Adrenal gland (tissue), 19 donors: ENCODE measurements at places on chromosomes 7 and 10. TPM values are rescaled to one million over a fixed set of nuclear protein-coding genes. Genes with fewer than 3 reads are reported as not detected.

SLC13A1 gene
- not detected for total RNA-seq

GRCh38 chr7:132485600-132486273, 90.5 kb downstream of the PLXNA4 start:
- DNase-seq = peak; percentile 39

DNA sequence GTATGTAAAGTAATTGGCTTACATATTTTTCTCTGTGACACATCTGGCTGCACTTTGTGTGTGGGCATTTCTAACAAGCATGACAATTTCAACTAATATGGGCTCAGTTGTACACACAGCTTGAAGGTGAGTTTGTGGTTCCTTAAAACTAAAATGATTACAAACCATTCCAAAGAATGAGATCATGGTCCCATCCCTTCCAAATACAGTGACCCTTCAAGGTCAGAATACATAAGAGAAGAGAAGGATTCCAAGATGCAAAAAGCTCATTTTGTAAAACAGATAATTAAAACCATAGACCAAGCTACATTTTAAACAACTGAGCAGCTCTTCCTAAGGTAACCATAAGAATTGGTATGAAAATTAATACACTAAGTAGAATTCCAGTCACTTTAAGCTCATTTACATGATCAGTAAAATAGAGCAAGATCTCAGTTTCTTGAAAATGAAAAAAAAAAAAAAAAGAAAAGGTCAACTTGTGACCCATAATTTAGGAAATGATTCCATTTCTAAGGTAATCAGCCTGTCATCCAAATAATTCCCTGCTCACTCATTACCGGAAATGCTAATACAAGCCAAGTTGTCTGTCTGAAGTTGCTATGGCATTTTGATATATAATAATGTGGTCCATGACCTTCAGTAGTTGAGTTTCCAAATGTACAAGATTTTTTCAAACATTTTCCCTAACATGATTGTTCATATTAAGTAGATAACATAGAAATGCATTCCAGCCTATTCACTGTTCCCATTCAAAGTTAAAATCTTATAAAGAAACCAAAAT, 688.5 kb downstream of the PARD3 start:
- DNase-seq = no peak

DNA sequence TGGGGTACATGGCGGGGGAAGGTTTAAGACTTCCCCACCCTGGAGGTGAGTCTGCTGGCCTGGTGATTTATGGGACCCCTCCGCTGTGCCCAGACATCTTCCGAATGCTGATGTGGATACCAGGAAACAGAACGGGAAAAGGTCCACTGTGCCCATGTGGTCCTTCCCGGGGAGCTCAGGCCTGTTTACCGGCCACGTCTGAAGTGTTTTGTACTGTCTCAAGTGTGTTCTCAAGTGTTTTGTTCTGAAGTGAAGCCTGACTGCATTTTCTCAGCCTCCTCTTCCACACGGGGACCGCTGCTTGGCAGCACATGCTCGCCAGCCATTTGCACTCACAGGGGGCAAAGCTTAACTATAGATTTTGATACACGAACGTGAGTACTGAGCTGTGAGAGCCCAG, 127.2 kb downstream of the TEX36 start:
- no peak for DNase-seq

PPIF gene
- 233 TPM for total RNA-seq

- no peak for DNase-seq
Measured at GRCh38 chr10:132130286-132131265, 56.2 kb upstream of the DPYSL4 start.

- no peak for DNase-seq
Measured at GRCh38 chr10:7950981-7951847, 103.3 kb upstream of the GATA3 start.

GRCh38 chr7:125857606-125858005, 928.0 kb upstream of the POT1 start:
- DNase-seq = no peak

DNA sequence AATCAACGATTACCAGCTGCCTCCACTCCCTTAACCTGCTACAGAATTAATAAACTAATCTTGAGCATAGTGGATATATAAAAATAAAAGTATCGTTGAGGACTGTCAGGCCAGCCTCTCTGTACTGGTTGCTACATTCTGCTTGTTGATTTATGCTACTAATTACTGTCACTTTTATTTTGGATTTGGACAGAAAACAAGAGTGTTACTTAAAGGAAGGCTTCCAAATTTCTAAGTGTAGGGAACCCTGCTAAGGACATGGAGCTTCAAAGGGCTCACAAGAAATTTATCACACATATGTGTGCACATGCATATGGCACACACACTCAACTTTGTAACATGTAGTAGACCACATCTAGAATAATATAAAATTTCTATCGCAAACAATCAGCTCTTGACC, 141.2 kb upstream of the ANKRD1 start:
- DNase-seq = no peak

DNA sequence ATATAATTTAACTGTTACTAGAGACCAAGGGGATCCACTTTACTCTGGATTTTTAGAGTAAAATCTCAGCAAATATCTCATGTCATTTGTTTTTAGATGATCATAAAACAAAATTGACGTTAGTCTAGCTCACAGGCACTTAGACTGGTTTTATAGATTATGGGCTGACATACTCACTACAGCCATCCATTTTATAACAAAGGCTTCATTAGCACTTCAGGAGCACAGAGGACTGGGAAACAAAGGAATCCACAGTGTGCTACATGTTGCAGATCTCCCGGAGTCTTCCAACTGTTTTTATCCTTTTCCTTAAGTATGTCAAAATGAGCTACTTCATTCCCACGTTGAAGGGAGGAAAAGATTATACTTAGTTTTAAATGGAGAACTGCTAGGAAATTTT, 15.9 kb upstream of the SCRN1 start:
- no peak for DNase-seq

DNA sequence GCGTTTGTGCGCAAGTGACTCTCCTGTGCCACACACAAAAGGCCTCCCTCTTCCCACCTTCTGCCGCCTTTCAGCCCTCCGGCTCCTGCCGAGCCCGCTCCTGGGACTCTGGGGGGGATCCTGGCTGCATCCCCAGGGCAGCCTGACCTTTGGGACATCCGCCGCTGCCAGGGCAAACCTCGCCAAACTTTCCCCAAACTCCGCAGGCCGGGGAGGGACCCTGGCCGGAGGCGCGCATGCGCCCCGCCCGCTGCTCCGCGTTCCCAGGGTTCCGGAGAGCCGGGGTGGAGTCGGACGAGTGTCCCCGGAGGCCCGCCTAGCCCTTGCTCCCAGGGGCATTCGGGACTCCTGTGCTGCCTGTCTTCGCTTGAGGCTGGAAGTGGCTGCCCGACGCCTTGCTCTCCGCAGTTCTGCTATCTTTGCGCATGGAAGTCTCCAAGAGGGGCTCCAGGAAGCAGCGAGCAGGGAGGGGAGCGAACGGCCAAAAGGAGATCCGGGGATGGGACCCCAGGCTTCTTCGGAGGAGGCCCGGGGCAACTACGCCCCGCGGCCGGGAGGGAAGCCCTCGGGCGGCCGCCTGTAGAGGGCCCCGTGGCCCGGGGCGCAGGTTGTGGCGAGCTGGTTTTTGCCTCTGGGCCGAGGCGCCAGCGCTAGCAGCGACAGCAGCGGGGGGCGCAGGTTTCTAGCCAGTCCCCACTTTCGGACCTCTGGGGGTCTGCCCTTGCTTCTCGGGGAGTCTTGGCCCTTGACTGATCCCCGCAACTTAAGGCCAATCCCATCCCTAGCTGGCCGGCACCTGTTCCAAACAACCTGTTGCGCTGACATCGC, 7.0 kb downstream of the PTF1A start:
- DNase-seq = no peak

DNA sequence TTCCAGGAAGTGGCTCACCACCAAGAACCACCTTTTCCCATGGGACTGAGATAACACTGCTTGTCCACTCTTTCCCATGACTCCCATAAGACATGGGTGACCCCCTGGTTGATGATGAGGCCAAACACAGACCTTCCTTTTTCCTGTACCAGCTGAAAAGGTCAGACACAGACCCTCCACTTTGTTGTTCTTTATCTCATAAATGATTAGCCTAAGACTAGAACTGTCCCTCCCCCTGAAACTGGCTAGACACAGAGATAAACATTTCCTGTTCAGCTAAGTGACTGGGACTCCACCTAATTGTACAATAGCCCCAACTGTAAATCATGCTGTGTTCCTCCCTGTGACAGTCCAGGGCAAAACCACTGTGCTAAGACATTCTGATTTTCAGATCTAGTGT, 8.2 kb upstream of the NRG3 start:
- no peak for DNase-seq

- no peak for DNase-seq
Measured at GRCh38 chr7:5582532-5582935, 158.9 kb upstream of the TNRC18 start.

GRCh38 chr7:121379930-121380329, 16.2 kb downstream of the FAM3C start:
- no peak for DNase-seq

H2BK1 gene
- not detected for total RNA-seq

- DNase-seq = no peak
Measured at GRCh38 chr7:128431221-128431620, 21.4 kb upstream of the IMPDH1 start.

CCDC3 gene
- total RNA-seq = 8.5 TPM

DNA sequence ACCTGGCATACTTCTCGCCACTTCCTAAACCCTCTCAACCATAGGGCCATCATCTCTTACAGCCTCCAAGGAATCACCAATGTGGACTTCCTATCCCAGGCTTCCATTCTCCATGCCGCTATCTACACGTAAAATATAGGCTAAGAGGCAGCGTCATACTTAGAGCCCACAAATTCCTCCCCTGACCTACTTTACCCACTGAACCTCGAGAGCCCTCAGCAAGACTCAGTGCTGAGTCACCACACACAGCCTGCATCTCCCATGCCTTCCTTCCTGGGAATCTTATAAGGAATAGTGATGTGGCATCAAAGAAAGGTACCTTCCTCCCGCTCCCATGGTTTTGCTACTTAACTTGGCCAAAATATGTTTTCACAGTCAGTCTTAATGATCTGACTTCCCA, 435.6 kb upstream of the NFE2L3 start:
- no peak for DNase-seq

SHLD2 gene
- 22.8 TPM for total RNA-seq

DNA sequence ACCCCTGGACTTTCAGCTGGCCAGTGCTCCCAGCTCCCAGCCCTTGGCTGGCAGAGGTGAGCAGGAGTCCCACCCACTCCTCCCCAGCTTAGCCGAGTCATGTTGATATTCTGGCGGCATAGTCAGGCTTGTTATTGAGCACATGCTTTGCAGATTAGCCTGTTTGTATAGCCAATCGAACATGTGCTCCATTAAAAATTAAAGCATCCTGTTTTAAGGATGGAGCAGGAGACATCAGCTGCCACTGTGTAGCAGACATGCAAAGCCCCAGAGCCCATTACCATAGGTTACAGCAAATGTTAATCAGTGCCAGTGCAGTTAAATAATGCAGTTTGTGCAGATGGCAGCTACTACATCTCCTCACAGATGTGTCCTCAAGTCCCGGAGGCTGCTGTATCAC, 574.6 kb upstream of the GALNT17 start:
- no peak for DNase-seq

ZNF487 gene
- 8.1 TPM for total RNA-seq

- DNase-seq = peak; percentile 18
Measured at GRCh38 chr10:84008878-84009277, 130.4 kb upstream of the GHITM start.

DNA sequence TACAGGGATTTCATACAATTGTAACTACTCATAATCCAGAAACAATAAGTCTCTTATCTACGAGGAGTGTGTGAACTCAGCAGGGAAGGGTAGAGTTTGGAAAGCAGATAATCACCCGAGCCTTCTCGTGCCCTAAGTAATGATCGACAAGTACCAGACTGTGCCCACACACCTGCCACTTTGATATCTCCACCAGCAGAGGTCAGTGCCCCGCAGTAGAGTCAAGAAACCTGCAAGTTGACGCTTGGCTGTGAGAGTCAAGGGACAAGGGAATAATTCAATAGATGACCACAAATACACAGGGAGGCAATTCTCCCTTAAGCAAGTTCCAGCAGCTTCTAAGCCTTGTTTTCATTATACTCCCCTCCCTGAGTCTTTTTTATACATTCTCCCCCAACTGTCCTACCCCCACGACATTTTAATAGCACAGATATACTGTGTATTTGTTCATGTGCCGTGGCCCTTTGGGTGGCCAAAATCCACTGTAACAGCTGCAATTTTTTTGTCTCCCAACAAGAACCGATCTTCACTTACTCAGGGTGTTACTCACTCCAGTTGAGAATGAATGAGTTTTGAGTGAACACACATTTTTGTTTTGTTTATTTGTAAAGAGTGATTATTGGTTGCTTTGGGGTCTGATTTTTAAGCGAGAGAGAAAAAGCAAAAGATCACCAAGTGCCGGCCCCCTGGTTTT, 106.9 kb upstream of the RHEB start:
- DNase-seq = no peak

DNAJB12 gene
- 36.3 TPM for total RNA-seq

ENTPD1 gene
- 22.7 TPM for total RNA-seq

DNA sequence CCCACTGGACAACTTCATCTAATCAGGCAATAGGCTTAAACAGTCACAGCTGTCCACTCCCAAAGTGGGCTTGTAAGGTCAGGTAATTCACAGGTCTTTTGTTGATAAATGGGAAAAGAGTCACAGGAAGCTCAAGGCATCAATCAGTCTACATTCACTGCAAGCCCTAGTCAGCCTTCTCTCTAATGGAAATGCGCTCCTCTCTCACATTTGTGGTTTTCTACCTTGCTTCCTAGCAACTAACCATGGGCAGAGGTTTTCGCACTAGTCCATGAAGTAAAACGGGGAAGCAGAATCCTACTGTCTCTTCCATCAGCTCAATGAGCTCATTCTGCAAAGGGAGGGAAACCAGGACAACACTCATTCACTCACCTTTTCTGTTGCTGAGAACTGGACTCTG, 53.5 kb upstream of the APBB1IP start:
- no peak for DNase-seq

DNA sequence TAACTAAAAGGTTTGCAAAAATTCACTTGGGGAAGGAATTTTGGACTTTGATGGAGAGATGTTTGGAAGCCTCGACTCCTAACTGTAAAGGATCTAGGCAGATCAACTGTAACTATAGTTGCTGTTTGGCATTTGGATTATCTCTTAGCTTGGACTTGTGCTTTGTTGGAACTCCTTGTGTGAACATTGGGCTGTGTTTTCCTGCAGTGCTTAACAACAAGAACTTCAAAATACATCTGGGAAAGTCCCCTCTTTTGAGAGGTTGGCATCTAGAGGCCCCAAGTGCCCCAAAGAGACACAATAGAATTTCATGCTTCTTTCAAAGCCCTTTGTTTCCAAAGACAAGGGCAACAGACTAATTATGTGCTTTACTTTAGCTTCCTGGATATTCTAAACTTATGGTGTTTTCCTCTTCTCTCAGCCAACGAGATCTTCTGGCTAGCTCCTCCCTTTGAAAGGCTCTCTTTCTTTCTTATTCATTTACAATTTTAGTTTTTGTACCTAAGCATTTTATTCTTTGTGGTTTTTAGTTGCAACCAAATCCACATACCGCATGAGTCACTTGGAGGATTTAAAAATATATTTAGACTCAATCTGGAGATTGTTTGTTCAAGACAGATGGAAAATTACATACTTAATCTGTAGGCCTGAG, 11.6 kb downstream of the ABCA13 start:
- DNase-seq = no peak

GRCh38 chr10:61869774-61870525, 31.5 kb upstream of the ARID5B start:
- DNase-seq = no peak

GPR141 gene
- total RNA-seq = 2.2 TPM

CYREN gene
- 61.5 TPM for total RNA-seq
